ENCODE measurements at places on chromosomes 1 and 21.
A peak's percentile ranks its signal among the peaks of the same experiment; 100 is the strongest.

DNA sequence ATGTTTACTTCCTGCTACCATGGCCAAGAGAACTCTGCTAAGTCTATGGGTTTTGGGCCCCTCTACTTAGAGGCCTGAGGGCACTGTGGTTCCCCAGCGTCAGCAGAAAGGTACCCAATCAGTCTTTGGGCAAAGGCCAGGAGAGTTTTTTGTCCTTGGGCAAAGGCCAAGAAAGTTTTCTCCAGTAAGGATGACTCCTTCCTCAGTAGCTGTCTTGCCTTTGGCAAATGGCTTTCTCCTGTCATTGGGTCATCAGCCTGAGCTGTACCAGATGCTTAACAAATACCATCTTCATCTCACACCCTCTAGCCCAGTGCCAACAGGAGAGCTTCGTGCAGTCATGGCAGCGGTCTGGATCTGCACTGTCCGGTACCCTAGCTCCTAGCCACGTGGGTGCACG lies 199.3 kb upstream of the TMEM51 start:
- no peak for DNase-seq

DNA sequence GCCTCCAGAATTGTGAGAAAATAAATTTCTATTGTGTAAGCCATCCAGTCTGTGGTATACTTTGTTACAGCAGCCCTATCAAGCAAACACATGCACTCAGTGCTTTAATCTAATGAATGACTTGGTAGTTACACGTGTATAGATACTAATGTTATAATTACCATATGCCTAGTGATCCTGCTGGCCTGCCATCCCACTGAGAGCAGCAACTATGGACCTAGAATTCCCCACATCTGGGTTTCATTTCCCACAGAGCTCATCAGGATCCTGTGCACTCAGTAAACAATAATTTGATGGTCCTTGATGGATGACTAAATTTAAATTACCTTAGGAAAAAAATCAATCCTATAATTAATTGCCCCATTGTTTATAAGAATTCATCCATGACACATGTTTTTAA lies 86.5 kb upstream of the RGS1 start:
- no peak for DNase-seq

DNA sequence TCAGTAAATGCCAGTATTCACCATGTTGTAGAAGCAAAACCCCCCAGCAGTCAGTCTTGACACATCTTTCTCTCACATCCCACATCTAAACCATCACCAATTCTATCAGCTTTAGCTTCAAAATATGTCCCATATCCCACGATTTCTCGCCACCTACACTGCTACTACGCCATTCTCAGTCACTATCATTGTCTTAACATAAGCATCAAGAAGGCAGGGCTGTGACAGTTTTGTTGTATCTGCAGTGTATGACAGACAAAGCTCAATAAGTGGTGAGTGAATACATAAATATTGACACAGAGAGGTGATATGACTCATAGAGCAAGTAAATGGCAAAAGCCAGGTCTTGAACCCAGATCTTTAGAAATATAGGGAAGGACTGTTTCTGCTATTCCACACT lies 59.9 kb downstream of the JAK1 start:
- DNase-seq: peak; percentile 55

GRCh38 chr1:115949156-115949555 lies 27.2 kb upstream of the SLC22A15 start:
- DNase-seq: no peak
